ENCODE measurements at places on chromosomes 7 and 10. TPM values are rescaled to one million over a fixed set of nuclear protein-coding genes. Genes with fewer than 3 reads are reported as not detected.

Gene SLC26A3
- not detected for total RNA-seq

Gene FGFBP3
- total RNA-seq = 0.81 TPM

DNA sequence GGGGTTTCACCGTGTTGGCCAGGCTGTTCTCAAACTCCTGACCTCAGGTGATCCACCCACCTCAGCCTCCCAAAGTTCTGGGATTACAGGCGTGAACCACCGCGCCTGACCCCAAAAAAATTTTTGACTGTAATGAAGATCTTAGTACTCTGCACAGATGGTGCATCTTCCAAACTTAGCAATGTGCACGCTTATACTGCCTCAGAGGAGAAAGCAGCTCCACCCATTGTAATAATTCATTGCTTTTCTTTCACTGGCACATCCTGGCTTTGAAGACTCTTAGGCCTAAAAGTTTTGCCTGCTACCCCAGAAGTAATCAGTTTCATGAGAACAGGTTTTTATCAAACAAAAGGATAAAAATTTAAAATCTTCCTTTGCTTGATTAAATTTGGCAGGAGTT, 52.1 kb upstream of the OIT3 start:
- H3K36me3 ChIP-seq = no peaks in the 10 kb centered on the region
- H3K27ac ChIP-seq = no peak overlapping the region
- H3K27me3 ChIP-seq = no peaks in the 10 kb centered on the region

GRCh38 chr10:6279540-6280267, 77.0 kb downstream of the PFKFB3 start:
- DNase-seq = no peak
- peaks cover 11% of the 10 kb centered on the region for H3K4me1 ChIP-seq
- H3K27me3 ChIP-seq = no peaks in the 10 kb centered on the region
- H3K27ac ChIP-seq = no peak overlapping the region

DNA sequence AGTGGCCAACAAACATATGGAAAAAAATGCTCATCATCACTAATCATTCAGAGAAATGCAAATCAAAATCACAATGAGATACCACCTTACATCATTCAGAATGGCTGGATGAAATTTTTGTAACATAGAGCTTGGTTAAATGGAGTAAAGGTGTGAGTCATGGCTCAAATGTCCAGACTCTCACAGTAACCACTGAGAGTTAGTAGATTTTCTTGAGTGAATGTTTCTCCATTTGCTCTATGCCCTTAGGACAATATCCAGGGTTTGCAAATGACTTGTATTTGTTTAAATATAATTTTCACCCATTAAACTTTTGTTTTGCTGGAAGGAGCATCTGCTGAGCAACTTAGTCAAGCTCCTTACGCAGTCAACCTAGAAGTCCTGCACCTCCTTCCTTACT, 967.2 kb downstream of the XPNPEP1 start:
- no peaks in the 10 kb centered on the region for H3K36me3 ChIP-seq
- H3K27ac ChIP-seq = no peak overlapping the region
- H3K4me3 ChIP-seq = no peak overlapping the region
- H3K4me1 ChIP-seq = no peaks in the 10 kb centered on the region
- DNase-seq = no peak

- no peaks in the 10 kb centered on the region for H3K36me3 ChIP-seq
- no peak overlapping the region for H3K4me3 ChIP-seq
- H3K4me1 ChIP-seq = no peaks in the 10 kb centered on the region
- no peak for DNase-seq
- H3K27me3 ChIP-seq = peaks cover 14% of the 10 kb centered on the region
These were observed 13.1 kb downstream of the TSPAN33 start for GRCh38 chr7:129157651-129158050.

- no peak overlapping the region for H3K4me3 ChIP-seq
- no peaks in the 10 kb centered on the region for H3K27me3 ChIP-seq
- no peak for DNase-seq
- peaks cover 22% of the 10 kb centered on the region for H3K36me3 ChIP-seq
- peaks cover 18% of the 10 kb centered on the region for H3K4me1 ChIP-seq
- no peak overlapping the region for H3K27ac ChIP-seq
These were observed 246.4 kb upstream of the MKLN1 start for GRCh38 chr7:131081308-131081707.

- peaks cover 4% of the 10 kb centered on the region for H3K36me3 ChIP-seq
- peak overlapping the region; percentile 93 for H3K27ac ChIP-seq
- H3K27me3 ChIP-seq = no peaks in the 10 kb centered on the region
These were observed 145.2 kb downstream of the ARID5B start for GRCh38 chr10:62046522-62047227.

GRCh38 chr7:4216016-4216415, 466.1 kb upstream of the FOXK1 start:
- no peaks in the 10 kb centered on the region for H3K4me1 ChIP-seq
- DNase-seq = no peak
- H3K4me3 ChIP-seq = no peak overlapping the region
- H3K36me3 ChIP-seq = no peaks in the 10 kb centered on the region

DNA sequence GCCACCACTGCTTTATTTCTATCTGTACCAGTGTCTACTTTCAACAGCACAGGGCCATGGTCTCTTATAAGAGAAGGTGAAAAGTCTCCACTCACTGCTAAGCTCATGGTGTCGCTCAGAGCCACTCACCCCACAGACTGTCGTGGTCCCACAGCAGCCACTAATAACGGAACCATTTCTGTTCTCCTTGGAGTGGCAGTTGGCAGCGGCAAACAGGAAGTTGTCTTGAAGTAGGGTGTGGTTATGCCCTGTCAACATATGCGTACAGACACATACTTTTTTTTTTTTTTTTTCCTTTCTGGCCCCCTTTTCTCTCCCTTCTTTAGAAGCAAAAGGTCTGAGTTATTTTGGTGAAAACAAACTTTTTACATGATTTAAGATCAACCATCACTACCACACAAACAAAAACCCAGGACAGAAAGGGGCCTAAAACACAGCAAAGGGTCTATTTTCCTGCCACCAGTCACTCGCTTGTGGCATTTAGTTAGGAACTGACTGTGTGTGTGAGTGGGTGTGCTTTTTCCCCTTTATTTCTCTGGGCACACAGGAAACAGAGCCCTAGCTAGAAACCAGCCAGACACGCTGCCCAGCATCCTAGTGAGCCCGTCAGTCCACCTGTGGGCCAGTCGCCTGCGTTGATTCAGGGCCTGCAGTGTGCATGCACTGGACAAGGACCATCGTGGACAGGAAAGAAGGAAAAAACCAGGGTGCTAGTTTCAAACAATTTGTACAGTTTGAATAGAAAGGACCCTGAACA, 96.7 kb upstream of the EFCAB10 start:
- peaks cover 66% of the 10 kb centered on the region for H3K4me1 ChIP-seq
- H3K36me3 ChIP-seq = no peaks in the 10 kb centered on the region
- H3K4me3 ChIP-seq = peak overlapping the region; percentile 46
- H3K27me3 ChIP-seq = no peaks in the 10 kb centered on the region
- no peak for DNase-seq

DNA sequence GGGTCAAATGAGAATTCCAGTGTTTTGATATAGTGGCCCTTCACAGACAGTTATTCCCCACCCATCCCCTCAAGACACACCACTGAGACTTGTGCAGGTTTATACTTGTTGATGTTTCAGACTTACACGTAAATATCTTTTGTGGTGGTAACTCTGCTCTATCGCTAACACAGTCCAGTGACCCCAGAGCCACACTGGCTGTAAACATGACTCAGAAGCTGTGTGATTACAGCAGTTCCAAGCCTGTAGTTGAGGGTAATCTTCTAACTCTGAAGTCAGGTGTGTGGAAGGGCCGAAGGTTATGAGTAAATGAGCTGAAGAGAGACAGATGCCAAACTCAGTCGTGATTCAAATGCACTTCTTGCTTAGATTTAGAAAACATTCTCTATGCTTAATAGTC, 19.4 kb downstream of the NOBOX start:
- peaks cover 3% of the 10 kb centered on the region for H3K36me3 ChIP-seq
- H3K27ac ChIP-seq = no peak overlapping the region
- no peaks in the 10 kb centered on the region for H3K27me3 ChIP-seq
- no peak overlapping the region for H3K4me3 ChIP-seq
- no peaks in the 10 kb centered on the region for H3K4me1 ChIP-seq

Data from upper lobe of right lung (tissue), 1 donor.